ENCODE measurements at places on chromosomes 2 and 18. TPM values are rescaled to one million over a fixed set of nuclear protein-coding genes. Genes with fewer than 3 reads are reported as not detected.

Gene ADAM23
- total RNA-seq, result 10.3 TPM

Gene ALK
- total RNA-seq, result not detected

Gene SOX11
- not detected for total RNA-seq

Gene GBX2
- total RNA-seq, result 3.7 TPM

Gene SF3B1
- total RNA-seq, result 134 TPM

Gene MRPS5
- 77.7 TPM for total RNA-seq

Gene CHRNA1
- total RNA-seq, result not detected

Gene CFAP65
- 0.14 TPM for total RNA-seq

Gene FAM124B
- total RNA-seq, result not detected

Gene VWA3B
- 0.43 TPM for total RNA-seq

Gene PLB1
- 1.3 TPM for total RNA-seq

Gene HDAC4
- 6.0 TPM for total RNA-seq

Gene LHCGR
- total RNA-seq, result not detected

Gene PRKAG3
- not detected for total RNA-seq

Gene SLC38A11
- total RNA-seq, result not detected

Gene TANK
- 57.2 TPM for total RNA-seq

Gene AQP4
- total RNA-seq, result not detected

Gene FSHR
- not detected for total RNA-seq

Gene YPEL5
- total RNA-seq, result 50.5 TPM

Gene PAIP2B
- 0.34 TPM for total RNA-seq

Gene TUBB6
- total RNA-seq, result 220 TPM

Gene PLEK
- total RNA-seq, result not detected
